ENCODE measurements at places on chromosomes 5 and 9. TPM values are rescaled to one million over a fixed set of nuclear protein-coding genes. Genes with fewer than 3 reads are reported as not detected.

The LHX2 gene
- total RNA-seq = not detected

The SVEP1 gene
- total RNA-seq = 101 TPM

The FOXD4 gene
- total RNA-seq = 0.27 TPM

The CTNND2 gene
- 1.9 TPM for total RNA-seq

The SLC36A3 gene
- not detected for total RNA-seq

The TOR1B gene
- total RNA-seq = 36.2 TPM

The WWC1 gene
- total RNA-seq = 2.7 TPM

The HCN1 gene
- total RNA-seq = not detected

The SLC6A7 gene
- total RNA-seq = not detected

The KIF4B gene
- total RNA-seq = not detected

The PCBD2 gene
- total RNA-seq = 0.90 TPM

The GRAMD2B gene
- total RNA-seq = 13.5 TPM

The IL13 gene
- total RNA-seq = not detected

The SPINK4 gene
- total RNA-seq = not detected

The ZNF79 gene
- total RNA-seq = 21.0 TPM

The GPR151 gene
- not detected for total RNA-seq

The C6 gene
- total RNA-seq = 0.27 TPM

The GOLM1 gene
- 72.0 TPM for total RNA-seq

The PCDHA5 gene
- 0.08 TPM for total RNA-seq

The PCDHGA12 gene
- 39.7 TPM for total RNA-seq

The FBP2 gene
- total RNA-seq = not detected

The NIM1K gene
- 1.9 TPM for total RNA-seq

The FCN1 gene
- total RNA-seq = not detected

The CNTNAP3 gene
- total RNA-seq = 25.7 TPM

The ADAMTS16 gene
- total RNA-seq = not detected

The FAM153A gene
- total RNA-seq = not detected

The LTC4S gene
- 1.5 TPM for total RNA-seq

The CDKN2B gene
- total RNA-seq = 16.0 TPM

The BTNL8 gene
- not detected for total RNA-seq

The GABBR2 gene
- total RNA-seq = 0.16 TPM

The TUSC1 gene
- 10.5 TPM for total RNA-seq

The CDH9 gene
- 0.16 TPM for total RNA-seq

The TMEM174 gene
- not detected for total RNA-seq
